Activated CD4-positive, CD25-positive, alpha-beta regulatory T cell treated with anti-CD3 and anti-CD28 coated beads, Interleukin-2, amount 50 U/mL, for 72 hours (primary cell): ENCODE measurements at places on chromosomes 6 and 20.

- no peak for DNase-seq
These were observed 164.8 kb upstream of the CEP162 start for GRCh38 chr6:84392261-84392660.

DNA sequence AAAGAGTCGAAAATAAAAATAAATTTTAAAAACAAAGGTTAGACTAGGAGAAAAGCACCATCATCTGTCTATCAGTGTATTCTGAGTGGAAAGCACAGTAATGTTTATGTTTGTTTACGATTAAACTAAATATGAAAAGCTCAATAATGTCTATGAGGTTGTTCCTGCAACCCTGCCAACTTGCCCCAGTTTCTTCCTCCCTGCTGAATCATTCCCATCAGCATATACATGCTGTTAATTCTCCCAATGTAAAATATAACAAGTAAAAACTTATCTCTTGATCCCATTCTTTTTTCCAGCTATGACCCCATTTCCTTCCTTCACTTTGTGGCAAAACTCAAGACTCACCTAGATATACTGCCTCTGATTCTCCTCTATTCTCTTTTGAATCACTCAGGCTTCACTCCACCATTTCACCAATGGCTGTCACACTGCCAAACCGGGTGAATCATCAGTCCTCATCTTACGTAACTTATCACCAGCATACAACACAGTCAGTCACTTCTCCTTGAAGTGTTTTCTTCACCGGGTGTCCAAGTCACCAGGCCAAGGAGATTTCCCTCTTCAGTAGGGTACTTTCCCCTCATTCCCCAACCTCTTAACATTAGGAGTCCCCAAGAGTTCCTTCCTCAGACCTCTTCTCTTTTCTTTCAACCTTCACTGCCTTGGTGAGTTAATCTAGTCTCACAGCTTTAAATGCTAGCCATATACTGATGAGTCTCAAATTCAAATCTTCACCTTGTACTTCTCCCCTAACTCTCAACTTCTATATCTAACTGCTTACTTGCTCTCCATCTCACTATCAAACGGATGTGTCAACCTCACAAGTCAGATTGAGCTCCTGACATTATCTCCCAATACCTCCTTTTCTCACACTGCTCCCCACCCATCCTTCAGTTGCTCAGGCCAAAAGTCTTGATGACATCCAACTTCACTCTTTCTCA lies 6.2 kb downstream of the TMEM242 start:
- DNase-seq: no peak

GRCh38 chr6:160774399-160774798 lies 72.4 kb downstream of the PLG start:
- no peak for DNase-seq

GRCh38 chr6:169112483-169113320 lies 140.9 kb downstream of the THBS2 start:
- DNase-seq: no peak

GRCh38 chr20:7966176-7966575 lies 25.9 kb upstream of the HAO1 start:
- DNase-seq: no peak

GRCh38 chr6:110746680-110747079 lies 68.6 kb downstream of the CDK19 start:
- no peak for DNase-seq

DNA sequence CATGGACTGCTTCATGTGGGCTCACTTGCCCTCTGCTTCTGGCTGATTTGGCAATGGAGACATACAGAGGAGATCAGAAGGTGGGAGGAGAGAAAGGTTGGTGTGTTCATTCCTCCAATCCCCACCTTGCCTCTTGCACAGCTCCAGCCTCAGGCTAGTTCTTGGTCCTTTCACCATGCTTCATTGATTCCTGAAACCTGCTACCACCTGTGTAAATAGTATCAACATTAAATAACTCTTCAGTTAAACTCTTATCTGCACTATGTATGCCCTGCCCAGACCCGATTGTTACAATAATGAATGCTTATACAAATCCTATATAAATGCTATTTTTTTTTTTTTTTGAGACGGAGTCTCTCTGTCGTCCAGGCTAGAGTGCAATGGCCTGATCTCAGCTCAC lies 174.5 kb downstream of the CD83 start:
- DNase-seq: no peak

DNA sequence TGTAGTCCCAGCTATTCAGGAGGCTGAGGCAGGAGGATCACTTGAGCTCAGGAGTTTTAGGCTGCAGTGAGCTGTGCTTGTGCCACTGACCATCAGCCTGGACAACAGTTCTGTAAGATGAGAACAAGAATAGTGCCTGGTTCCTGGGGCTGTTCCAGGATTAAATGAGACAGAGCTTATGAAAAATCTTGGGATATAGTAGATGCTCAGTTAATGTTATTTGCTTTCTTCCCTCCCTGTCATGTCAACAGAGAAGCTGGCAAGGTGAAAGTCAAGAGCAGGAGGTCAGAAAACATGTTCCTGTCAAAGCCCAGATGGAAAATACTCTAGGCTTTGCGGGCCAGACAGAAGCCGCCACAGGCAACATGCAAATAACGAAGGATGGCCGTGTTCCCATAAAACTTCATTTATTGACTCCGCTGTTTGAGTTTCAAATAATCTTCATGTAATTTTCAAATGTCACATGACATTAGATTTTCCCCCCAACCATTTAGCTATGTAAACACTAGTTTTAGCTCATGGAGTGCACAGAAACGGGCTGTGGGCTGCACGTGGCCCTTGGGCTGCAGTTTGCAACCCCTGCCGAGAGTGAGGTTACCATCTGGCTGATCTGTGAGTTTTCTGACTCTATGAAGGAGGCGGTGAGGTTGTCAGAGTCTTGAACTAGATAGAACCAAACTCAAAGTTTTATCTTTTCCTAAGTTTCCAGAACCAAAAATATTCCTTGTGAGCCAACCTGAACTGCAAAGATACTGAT lies 63.4 kb upstream of the PMEPA1 start:
- DNase-seq: no peak

DNA sequence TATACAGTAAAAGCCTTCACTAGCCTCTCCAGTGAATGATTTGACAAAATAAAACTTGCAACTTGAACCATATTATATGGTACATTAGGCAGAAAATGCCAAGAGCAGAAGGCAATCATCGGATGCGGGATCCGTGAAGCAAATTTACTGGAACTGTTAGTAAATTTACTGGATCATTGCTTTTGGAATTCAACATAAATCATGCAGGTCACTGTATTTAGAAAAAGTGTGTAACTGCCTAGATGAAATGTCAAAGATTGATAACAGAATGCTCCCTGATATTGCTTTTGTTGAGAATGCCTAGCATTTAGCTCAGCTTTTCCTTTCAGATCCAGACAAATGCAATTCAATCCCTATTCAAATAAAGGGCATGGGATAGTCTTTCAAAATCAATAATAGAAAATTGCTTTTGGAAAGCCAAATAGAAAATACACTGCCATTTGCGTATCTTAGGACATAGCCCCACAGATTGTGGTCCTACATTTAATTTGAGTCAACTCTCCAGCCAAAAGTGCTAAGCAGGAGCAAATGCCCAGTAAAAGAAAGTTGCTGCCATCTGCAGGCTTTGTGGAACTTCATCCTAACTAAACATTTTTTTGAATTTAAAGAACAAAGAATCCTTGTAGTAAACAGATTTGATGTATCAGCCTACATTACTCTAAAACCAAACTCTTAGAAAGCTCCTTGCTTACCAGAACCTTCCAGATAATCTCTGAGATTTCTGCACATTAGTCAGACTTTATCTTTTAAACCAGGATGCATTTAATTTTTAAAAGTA lies 109.5 kb upstream of the HSF2 start:
- DNase-seq: no peak

- no peak for DNase-seq
These were observed 82.9 kb upstream of the SCAF8 start for GRCh38 chr6:154650351-154650750.

GRCh38 chr6:137497721-137498463 lies 3.7 kb upstream of the OLIG3 start:
- DNase-seq: no peak

GRCh38 chr6:107390685-107391435 lies 68.5 kb downstream of the PDSS2 start:
- DNase-seq: no peak

DNA sequence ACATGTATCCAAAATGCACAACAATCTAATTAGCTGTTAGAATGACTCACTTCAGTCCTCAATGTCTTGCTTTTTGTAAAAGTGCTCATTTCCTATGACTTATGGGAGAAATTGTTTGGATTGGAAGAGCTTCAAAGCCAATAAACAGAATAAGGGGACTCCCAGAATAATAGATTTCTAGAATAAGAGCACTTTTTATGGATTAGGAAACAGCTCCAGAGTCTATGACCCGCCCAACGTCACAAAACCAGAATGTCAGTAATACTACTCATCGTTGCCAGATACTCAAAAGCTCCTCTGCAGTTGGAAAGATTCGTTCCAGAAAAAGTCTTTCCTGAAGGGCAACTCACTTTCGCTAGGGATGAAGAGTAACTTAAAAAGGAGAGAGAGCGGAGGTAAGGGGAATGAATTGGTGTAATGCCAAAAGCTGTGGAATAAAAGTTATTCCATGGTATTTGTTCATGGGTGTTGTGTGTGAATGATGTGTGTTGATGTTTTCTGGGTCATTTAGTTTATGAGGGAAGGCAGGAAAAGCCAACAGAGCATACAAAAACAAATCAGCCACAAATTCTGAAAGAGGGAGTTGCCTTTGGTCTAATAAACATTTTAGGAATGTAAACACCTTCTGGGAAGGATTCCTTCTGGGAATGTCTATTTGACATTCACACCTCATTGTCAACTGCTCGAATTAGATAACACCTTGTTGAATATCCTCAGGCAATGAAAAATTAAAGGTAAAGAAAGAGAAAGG lies 64.6 kb downstream of the SYNE1 start:
- DNase-seq: no peak

- no peak for DNase-seq
These were observed 191.1 kb upstream of the HEY2 start for GRCh38 chr6:125558241-125558843.

- DNase-seq: no peak
These were observed 46.2 kb downstream of the NHLRC1 start for GRCh38 chr6:18076231-18076630.

GRCh38 chr6:71106276-71106675 lies 149.4 kb upstream of the B3GAT2 start:
- no peak for DNase-seq

DNA sequence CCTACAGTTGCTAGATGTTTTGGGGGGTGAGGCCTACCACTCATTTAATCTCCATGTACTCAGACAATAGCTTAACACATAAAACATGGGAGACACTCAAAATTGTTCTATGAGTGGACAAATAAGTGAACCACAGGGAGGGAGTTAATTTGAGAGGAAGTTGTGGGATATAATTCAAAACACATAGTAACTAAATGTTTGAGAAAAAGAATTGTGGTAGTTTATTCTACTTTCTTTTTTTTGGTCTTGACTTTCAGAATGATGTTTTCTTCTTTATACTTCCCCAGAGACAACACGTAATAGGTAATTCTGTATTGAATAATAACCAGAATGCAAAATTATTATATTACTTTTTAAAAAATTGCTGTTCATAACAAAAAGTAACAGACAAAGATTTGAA lies 453.8 kb downstream of the RFPL4B start:
- no peak for DNase-seq

DNA sequence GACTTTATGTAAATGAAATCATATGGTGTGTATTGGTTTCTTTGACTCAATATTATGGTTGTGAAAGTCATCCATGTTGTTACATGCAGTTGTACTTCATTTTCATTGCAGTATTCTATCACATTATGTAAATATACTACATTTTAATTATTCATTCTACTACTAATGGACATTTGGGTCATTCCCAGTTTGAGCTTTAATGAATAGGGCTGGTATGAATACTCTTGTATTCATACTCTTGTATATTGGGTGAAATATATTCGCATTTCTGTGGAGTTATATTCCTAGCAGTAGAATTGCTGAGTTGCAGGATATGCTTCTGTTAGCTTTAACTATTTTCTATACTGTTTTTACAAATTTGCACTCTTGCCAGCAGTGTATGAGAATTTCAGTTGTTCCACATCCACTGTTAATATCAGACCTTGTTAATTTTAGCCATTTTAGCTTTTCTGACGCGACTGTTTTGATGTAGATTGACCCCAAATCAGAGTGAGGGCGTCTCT lies 944.3 kb downstream of the KIF16B start:
- DNase-seq: no peak

DNA sequence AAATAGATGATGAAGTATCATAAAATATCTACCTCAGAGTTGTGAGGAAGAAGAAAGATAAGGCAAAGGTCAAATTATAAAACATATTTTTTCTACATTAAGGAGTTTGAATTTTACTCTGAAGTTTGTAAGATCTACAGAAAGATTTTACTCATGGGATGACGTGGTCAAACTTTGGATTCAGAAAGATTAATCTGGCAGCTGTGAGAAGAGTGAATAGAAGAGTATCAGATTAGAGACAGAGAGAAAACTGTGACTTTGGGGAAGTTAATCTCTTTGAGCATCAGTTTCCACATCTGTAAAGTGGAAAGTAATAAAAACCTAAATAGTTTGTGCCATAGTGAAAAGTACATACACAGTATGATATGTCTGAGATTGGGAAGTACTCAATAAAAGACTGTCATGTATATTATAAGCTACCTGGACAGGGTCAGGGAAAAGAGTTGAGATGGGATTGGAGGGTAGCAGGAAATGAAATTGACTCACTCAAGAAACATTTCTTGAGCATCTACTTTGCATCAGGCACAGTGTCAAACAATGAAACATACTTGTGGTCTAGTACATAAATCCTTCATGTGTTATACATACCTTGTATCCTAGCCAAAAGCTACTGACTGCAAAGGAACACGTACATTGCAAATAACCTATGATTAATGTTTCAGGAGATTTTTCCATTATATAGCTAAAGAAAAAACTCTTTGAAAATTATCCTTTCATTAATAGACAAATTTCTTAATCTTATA lies 222.1 kb downstream of the TMEM200A start:
- DNase-seq: no peak

- DNase-seq: no peak
These were observed 7.5 kb downstream of the TRIM39 start for GRCh38 chr6:30334075-30334783.

DNA sequence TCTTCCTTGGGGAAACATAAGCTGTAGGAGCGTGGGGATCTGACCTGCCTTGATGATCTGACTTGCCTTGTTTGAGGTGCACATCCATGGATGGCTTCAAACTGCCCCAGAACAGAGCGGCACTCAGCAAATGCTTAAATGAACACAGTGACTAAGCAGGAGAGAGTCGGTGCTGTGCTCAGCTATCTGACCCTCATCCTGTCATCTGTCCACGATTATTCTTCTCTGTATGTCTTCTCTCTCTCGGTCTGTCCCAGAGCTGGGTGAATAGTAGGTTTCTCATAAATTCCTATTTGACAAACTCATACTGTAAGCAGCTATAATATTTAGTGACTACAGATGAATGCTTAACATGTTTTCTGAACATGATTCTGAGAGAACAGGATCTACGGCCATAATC lies 37.3 kb downstream of the TRAM2 start:
- no peak for DNase-seq

GRCh38 chr6:48641544-48641943 lies 530.5 kb upstream of the PTCHD4 start:
- no peak for DNase-seq

DNA sequence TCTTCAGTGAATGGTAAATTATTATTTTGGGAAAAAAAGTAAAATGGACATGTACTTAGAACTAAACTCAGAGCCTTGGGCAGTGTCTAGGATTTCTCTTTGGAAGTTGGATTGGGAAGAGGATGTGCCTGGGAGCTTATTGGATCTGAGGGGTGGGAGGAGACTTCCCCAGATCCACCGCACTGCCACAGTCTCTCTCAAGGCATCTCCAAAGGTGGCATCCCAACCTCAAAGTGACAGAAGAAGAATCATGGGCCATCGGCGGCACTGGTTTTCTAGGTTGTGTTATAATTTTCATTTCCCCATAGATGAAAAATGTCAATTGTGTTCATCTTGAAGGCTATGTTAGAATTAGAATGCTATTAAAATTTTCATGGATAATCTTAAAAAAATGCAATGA lies 66.8 kb upstream of the CD93 start:
- DNase-seq: no peak
